Stimulated activated CD4-positive, alpha-beta T cell treated with anti-CD3 and anti-CD28 coated beads, Interleukin-2, amount 100 ng/mL, for 48 hours (primary cell): ENCODE measurements at places on chromosomes 2 and 18.

DNA sequence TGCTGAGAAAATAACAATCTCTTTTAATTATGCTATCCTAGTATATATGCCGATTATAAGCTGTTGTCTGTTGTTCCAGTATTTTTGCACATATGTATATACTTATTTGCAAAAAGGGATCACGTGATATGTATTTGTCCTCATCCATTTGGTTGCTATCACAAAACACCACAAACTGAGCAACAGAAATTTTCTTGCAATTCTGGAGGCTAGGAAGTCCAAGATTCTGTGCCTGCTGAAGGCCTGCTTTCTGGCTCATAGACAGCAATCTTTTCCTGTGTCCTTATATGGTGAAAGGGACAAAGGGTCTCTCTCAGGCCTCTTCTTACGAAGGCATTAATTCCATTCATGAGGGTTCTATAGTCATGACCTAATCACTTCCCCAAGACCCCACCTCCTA is 186.5 kb downstream of the LPIN1 start:
- DNase-seq: no peak

DNA sequence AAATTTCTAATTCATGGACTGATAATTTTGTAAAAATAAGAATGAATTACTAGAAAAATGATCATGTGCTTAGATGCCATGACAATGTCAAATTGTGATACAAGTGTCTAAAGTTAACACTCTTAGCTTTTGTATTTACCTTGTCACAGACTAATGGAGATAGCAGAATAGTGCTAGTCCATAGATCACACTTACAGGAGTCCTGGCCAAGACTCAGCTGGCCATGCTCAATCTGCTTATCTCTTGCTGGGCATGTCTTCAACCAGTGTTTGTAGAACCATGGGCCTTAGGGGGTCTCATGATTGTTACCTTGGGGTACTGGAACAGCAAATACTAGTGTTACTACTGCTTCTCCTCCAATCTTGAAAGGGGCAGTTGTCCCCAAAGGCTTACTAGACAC is 44.0 kb downstream of the TET3 start:
- no peak for DNase-seq

DNA sequence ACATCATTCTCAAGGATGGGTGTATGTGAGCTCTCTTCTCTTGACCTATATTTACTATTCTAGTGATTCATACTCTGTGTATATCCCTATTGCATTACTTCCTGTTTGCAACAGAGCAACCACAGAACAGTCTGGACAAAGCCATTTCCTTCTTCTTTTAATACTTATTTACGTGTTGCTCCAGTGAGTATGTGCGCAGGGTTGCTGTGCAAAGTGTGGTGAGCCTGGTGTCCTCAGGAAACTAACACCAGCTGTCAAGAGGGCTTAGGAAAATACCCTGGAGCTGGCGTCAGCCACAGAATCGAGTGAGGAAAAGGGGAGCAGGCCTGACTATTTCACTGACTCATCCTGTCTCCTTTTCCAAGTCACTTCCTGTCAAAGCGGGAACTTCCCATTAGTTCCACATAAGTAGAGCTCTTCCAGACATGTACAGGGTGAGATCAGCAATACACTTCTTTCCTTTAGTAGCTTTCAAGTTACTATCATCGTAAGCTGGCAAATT is 214.1 kb upstream of the COPS8 start:
- no peak for DNase-seq

DNA sequence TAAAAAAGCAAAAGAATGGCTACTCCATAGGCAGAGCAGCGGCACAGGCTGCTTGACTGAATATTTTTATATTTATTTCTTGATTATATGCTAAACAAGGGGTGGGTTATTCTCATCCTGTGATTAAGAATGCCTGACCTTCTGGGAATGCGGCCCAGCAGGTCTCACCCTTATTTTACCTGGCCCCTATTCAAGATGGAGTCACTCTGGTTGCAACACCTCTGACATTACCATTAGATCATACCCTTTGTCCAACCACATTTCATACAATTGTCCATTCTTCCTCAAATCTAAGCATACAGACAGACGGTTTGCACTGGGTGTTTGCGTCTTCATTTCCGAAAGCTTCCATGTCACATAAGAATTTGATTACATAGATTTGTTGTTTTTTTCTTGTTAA is 168.2 kb downstream of the GALNT1 start:
- DNase-seq: no peak

GRCh38 chr2:85596026-85596333 is 435 bp downstream of the RNF181 start:
- DNase-seq: no peak

DNA sequence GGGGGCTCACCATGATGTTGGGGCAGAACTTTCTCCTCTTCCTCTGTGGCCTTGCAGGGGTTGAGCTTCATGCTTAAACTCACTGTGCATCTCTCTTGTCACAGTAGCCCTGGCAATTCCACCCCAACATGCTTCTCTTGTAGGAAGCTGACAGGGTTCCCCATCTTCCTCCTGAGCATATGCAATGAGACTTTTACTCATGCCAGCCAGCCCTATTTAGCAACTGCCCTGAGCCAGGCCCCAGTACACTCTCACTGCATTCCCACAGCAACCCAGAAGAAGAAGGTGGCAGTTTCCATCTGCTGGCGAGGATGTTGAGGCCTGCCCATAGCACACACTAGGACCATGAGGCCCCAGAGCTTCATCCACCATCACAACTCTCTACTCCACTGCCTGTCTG is 72.2 kb upstream of the TEX51 start:
- DNase-seq: no peak

DNA sequence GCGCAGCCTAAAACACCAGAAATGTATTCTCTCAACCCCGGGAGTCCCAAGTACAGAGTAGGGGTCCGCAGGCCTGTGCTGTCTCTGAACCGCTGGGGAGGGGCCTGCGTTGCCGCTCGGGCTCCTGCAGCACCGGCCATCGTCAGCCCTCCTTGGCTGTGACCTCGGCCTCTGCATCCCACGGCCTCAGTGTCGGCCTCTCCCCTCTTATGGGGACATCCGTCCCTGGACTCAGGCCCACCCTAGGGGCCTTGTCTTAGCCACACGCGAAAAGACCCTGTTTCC is 50.5 kb downstream of the KCNG2 start:
- no peak for DNase-seq

- DNase-seq: no peak
Measured at GRCh38 chr2:67854798-67855197, 208.0 kb downstream of the C1D start.

GRCh38 chr2:141468761-141469160 is 662.1 kb downstream of the LRP1B start:
- no peak for DNase-seq

DNA sequence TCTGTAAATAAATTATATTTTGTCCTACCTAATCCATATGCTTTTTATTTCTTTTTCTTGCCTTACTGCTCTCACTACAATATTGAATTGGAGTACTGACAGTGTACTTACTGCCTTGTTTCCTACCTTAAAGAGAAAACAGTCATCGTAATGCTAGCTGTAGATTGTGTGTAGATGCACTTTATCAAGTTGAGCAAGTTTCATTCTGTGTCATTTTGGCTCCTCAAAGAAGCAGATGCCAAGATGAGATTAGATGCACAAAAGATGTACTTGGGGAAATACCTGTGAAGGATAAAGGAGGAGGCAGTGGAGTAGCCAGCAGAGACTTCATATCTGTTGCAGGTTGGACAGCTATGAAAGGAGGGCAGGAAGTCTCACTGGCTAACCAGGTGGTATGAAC is 145.5 kb downstream of the FTCDNL1 start:
- DNase-seq: no peak

DNA sequence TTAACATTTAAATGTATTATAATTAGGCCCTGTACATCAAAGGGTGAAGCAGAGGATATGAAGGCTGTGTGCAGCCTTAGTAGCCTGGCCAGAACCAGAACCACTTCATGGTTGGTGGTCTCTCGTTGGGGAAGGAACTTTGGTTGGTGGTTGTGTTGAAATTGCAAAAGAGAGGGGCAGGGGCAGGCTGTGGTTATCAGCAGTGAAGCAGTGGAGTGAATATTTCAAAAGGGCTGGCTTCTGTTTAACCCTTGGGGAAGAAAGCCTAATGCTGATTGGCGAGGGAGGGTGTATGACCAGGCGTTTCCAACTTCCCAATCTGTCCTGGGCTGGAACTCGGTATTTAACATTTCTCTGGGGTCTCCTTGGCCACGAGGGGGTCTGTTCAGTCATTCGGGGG is 51.2 kb upstream of the LYPD6B start:
- DNase-seq: no peak

- no peak for DNase-seq
Measured at GRCh38 chr2:105487142-105488069, 88.6 kb upstream of the FHL2 start.

DNA sequence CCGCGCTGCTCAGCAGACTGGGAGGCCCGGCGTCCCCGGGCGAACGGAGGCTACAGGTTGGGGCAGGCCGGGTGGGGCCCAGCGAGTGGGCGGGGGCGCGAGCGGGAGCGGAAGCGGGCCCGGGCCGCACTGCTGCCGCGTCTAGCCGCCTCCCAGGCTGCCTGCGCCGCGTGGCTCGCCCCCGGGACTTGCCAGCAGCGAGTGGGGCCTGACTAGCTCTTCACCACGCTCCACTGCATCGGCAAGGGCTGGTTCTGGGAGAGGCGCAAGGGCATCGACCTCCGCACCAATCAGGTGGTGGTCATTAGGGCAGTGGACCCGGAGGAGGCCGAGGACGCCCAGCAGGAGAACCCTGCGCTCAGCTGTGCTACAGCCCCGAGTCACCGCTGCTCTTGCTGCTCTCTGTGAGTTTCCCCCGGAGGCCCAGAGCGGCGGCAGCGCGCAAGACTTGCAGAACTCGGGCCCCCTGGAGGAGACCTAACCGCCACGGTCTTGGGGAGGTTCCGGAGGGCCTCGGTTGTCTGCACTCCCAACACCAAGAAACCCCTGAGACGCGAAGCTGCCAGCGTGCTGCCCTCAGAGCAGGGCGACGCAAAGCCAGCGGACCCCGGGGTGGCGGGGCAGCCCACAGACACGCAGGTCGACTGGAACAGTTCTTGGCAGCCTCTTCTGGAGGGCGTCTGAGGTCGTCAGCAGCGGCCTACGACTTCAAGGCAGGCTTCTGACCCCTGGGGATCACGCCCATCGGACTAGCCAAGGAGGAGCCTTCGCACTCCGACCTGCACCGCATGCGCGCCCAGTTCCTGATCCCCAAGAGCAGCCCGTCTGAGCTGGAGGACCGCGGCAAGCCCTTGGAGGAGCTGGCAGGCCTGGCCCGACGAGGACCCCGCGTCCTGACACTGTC is 27.2 kb upstream of the PTPN2 start:
- peak; percentile 23 for DNase-seq

DNA sequence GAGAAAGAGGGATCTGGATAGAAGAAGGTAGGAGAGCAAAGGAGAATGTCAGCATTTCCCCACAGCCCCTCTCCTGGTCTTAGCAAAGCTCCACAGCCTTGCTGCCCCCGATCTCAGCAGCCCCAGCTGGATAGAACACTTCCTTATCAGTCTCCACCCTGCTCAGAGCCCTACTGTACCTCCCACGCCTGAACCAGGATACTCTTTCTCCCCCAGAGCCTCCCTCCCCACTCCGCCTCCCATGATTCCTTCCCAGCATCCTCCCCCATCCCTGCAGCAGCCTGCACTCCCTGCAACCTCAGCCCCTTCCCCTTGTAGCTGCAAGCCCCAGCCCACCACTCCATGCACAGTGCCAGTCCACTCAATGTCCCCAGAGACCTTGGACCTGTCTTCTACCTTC is 25.8 kb downstream of the PLB1 start:
- no peak for DNase-seq

DNA sequence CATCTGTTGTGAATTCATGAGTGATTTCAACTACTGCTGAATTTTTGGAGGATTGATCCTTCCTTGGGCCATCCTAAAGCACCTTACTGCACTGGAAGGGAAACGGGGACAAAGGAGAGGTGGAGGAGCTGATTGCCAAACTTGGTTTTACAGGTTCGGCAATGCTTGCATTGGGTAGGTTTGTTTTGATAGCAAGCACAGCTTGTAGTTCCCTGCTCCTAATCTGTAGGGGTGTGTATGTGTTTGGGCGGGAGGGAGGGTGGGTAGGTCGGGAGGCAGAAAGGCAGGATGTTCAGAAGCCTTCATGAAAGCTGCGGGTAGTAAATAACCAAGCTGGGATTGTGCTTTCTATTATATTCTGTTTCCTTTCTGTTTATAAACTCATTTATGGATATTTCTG is 24.6 kb downstream of the PHLPP1 start:
- no peak for DNase-seq

GRCh38 chr2:156892467-156893281 is 364.8 kb upstream of the GALNT5 start:
- DNase-seq: no peak

DNA sequence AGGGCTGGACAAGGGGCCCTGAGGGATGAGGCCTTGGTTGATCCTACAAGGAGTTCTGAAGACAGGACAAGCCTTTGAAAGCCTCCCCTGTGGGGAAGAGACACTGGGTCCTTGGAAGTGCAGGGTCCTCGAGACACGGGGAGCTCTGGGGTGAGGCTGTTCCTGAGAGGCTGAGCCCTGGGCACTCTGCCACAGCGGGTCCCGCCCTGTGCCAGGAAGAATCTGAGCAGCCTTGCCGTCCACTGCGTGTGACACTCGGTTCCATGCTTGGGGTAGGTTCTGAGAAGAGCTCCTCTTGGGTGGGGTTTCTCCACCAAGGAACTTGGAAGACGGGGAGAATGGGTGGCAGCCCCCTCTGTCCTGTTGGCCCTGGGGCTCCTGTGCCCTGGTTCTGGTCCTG is 13.9 kb downstream of the SNTG2 start:
- DNase-seq: no peak

- no peak for DNase-seq
Measured at GRCh38 chr2:187774551-187775071, 220.4 kb upstream of the TFPI start.

DNA sequence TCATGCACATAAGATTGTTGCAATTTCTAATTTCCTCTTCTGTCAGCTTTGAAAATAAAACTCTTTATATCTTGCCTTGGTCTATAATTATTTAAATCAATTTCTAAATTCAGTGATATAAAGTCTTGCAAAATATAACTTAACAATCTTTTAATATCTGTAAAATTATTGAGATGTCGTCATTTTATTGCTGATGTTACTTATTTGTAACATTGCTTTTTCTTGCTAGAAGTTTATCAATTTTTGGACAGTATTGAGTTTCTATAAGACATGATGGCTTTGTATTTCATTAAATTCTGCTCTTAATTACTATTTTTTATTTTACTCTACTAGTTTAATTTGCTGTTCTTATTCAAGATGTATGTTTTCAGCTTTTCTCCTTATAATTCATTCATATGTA is 1036.5 kb downstream of the TMEM182 start:
- DNase-seq: no peak

DNA sequence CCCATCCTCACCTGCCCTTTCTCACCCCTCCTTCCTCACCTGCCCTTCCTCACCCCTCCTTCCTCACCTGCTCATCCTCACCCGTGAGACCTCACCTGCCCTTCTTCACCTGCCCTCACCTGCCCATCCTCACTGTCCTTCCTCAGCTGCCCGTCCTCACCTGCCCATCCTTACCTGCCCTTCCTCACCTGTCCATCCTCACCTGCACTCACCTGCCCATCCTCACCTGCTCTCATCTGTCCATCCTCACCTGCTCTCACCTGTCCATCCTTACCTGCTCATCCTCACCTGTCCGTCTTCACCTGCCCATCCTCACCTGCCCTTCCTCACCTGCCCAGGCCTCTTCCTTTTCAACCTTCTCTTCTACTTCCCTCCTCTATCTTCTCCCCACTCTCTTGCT is 34.4 kb downstream of the KCNG2 start:
- DNase-seq: no peak
